Hepatocyte (in vitro differentiated cells): ENCODE measurements at places on chromosomes 6 and 20. TPM values are rescaled to one million over a fixed set of nuclear protein-coding genes. Genes with fewer than 3 reads are reported as not detected.

DNA sequence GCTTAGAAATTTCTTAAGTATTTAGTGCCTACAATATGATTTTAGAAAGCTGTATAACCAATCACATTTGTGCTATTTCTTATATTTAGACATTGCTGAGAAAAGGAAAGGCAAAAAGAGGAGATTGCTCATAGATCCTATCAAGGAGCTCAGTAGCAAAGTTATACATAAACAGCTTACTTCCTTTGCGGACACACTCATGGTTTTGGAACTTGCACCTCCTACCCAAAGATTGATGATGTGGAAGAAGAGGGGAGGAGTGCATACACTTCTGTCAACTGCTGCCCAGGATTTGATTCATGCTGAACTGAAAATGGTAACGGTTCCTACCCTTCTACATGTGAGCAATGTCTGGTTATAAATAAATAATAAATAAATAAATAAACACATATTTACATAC is 16.7 kb downstream of the RAD21L1 start:
- no peak overlapping the region for H3K4me3 ChIP-seq
- DNase-seq, result no peak
- H3K27me3 ChIP-seq, result peaks cover 14% of the 10 kb centered on the region

SYNE1 gene
- 58.0 and 59.9 TPM in 2 replicates for total RNA-seq

- no peak for DNase-seq
- no peak overlapping the region for H3K27ac ChIP-seq
- H3K27me3 ChIP-seq, result peaks cover 26% of the 10 kb centered on the region
- peaks cover 8% of the 10 kb centered on the region for H3K4me1 ChIP-seq
- no peaks in the 10 kb centered on the region for H3K36me3 ChIP-seq
Measured at GRCh38 chr20:58545565-58546415, 30.6 kb upstream of the APCDD1L start.

PRSS16 gene
- 9.9 and 11.2 TPM in 2 replicates for total RNA-seq

DNA sequence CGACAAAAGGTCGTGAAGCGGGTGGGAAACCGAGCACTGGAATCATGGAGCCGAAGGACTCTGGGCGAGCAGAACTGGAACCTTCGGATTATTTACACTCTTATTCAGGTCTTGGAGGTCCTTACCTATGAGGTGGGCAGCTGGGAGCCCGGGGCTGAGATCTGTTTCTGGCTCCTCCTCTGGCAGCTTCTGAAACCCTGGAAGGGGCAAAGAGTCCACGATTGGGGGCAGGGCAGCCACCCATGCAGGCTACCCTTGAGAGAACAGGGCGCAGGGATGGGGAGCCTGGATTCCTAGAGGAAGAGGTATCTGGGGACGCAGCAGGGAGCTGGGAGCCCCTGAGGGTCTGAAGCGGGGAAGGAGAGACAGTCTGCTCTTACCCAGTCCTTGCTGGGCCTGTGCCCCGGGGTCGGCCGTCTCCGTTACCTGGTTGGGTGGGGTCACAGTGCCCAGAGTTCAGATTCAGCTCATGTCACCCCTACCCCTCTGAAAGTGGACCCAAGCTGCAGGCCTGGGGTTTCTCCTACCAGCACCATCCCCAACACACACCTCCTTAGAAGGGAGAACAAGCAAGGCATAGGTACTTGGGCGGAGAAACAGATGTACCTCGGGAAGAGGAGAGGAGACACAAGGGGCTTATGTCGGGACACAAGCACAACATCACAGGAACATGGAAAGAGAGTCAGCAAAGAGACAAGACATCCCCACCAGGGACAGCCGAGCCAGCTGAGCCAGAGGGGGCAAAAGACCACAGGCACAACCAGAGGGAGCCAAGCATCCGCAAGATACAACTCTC is 592 bp downstream of the LTB start:
- H3K4me1 ChIP-seq, result peaks cover 2% of the 10 kb centered on the region
- H3K27ac ChIP-seq, result peak overlapping the region; percentile 88

GRCh38 chr6:19664878-19665612 is 172.1 kb upstream of the ID4 start:
- no peak for DNase-seq
- no peaks in the 10 kb centered on the region for H3K27me3 ChIP-seq
- no peak overlapping the region for H3K27ac ChIP-seq
- no peak overlapping the region for H3K4me3 ChIP-seq
- no peaks in the 10 kb centered on the region for H3K36me3 ChIP-seq

GRCh38 chr20:63183422-63184146 is 32.3 kb downstream of the YTHDF1 start:
- H3K27ac ChIP-seq, result no peak overlapping the region
- DNase-seq, result peak; percentile 58
- H3K4me3 ChIP-seq, result no peak overlapping the region
- no peaks in the 10 kb centered on the region for H3K4me1 ChIP-seq
- no peaks in the 10 kb centered on the region for H3K36me3 ChIP-seq
- peaks cover 23% of the 10 kb centered on the region for H3K27me3 ChIP-seq

DNA sequence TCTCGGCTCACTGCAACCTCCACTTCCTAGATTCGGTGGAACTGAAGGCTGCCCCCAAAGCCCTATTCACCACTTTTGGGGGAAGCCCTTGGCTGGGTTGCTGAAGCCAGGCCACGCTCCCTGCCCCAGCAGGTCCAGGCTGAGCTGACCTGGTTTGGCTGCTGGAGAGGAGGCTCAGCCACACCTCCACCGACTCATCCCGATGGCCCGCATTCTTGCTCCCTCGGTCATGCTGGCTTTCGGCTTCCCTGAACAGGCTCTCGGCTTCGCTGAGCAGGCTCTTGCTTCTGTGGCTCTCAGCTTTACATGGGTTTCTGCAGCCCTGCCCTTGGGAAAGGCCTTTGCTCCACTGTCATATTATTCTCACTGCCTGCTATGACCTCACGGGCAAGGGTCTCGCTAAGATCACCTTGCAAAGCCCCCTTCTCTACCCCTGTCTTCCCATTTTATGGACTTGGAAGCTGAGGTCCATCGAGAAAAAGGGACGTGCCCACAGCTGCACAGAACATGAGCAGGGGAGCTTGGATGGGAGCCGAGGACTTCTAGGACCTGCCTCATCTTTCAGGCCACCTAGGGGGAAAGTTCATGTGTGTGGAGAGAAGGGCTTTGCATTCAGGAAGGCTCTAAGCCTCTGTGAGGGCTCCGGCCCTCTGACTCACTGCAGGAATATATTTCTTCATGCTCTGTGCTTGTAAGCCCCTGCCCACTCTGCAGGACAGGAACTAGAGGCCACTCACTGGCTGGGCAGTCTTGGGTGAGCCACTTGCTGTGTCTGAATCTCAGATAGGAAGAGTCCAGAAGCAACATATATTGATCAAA is 15.6 kb downstream of the ARHGAP40 start:
- H3K4me1 ChIP-seq, result no peaks in the 10 kb centered on the region
- no peak overlapping the region for H3K4me3 ChIP-seq

GRCh38 chr20:33099843-33100538 is 20.5 kb downstream of the BPIFB4 start:
- no peak for DNase-seq
- H3K27ac ChIP-seq, result no peak overlapping the region
- H3K36me3 ChIP-seq, result no peaks in the 10 kb centered on the region
- no peaks in the 10 kb centered on the region for H3K4me1 ChIP-seq

RSPH9 gene
- total RNA-seq, result 0.08 and 0.73 TPM in 2 replicates

DNA sequence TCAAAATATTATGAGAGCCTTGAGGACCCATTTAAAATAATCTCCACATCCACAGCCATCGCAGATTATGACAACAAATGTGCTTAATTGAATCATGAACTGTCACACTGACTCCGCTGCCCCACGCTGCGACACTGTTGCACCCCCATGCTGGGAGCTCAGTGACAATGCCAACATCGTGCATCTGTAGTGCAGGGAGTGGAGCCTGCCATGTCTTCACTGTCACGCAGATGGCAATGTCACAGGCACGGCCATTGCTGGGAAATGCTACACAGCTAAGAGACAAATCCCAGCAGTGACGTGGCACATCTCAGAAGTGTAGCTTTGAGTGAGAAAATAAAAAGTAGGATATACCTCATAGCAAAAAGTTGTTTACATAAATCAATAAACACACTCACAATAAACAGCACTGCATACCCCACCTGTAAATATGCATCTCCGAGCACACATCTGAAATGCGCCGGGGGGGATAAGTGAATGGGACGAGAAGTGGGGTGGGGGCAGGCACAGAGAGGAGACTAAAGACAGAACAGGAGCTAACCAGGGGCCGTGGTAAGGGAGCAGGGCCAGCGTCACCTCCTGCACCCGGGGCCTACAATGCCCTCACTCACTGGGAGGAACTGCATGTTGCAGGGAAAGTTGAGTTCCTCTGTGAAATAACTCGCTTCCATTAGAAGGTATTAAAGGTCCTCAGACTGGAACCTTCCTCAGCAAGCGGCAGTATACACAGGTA is 349.9 kb downstream of the THBS2 start:
- no peak overlapping the region for H3K4me3 ChIP-seq
- H3K4me1 ChIP-seq, result no peaks in the 10 kb centered on the region
- H3K36me3 ChIP-seq, result no peaks in the 10 kb centered on the region

NRSN1 gene
- not detected in 2 replicates for total RNA-seq

GRCh38 chr6:157569543-157569942 is 188.6 kb downstream of the ZDHHC14 start:
- no peak for DNase-seq
- no peaks in the 10 kb centered on the region for H3K4me1 ChIP-seq
- H3K36me3 ChIP-seq, result no peaks in the 10 kb centered on the region
- H3K27me3 ChIP-seq, result no peaks in the 10 kb centered on the region
- H3K27ac ChIP-seq, result no peak overlapping the region

- no peak overlapping the region for H3K4me3 ChIP-seq
- H3K4me1 ChIP-seq, result no peaks in the 10 kb centered on the region
- no peaks in the 10 kb centered on the region for H3K27me3 ChIP-seq
- no peak overlapping the region for H3K27ac ChIP-seq
Measured at GRCh38 chr20:37228656-37229055, 33.0 kb downstream of the GHRH start.

SOX4 gene
- total RNA-seq, result 76.4 and 92.5 TPM in 2 replicates

DNA sequence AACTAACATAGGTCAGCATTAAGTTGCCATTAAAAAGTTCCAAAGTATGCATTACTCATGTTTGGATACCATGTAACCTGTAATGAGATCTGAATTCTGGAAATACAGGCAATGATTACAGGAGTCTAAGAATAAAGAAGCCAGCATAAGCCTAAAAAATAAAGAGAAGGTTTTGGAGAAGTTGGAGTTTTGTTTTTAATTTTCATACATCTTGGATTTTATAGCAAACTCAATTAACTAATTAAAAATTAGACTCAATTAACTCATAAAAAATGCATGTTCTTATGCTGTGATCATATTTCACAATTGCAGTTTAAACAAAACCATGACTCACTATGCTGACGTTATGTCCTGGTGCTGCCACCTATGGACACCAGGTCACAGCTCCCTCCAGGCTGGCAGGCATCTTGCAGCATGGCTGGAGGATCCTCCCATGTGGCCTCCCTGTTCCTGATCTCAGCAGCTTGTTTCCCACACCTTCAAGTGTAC is 648.8 kb upstream of the AGPAT4 start:
- DNase-seq, result peak; percentile 83
- peak overlapping the region; percentile 58 for H3K27ac ChIP-seq
- H3K4me1 ChIP-seq, result peaks cover 5% of the 10 kb centered on the region
- H3K4me3 ChIP-seq, result no peak overlapping the region

DNA sequence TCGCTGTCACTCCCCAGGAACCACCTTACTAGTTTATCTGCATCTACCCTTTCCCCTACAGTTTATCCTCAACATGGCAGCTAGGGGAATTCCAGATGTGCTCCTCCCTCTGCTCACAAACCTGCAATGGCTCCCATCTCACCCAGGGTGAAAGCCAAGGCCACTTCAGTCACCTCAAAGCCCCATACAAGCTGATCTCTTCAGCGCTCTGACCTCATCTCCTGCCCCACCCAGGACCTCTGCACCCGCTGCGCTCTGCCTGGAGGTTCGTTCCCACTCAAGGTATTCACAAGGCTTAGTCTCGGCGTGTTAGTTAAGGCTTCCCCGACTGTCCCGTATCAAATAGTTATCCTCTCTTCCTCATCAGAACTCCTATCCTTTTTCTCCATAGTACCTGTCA is 28.6 kb upstream of the SPDEF start:
- H3K36me3 ChIP-seq, result no peaks in the 10 kb centered on the region
- H3K4me1 ChIP-seq, result no peaks in the 10 kb centered on the region
- DNase-seq, result no peak
- H3K27ac ChIP-seq, result no peak overlapping the region
- H3K4me3 ChIP-seq, result no peak overlapping the region
- no peaks in the 10 kb centered on the region for H3K27me3 ChIP-seq

- no peaks in the 10 kb centered on the region for H3K36me3 ChIP-seq
- H3K4me1 ChIP-seq, result peaks cover 6% of the 10 kb centered on the region
- no peaks in the 10 kb centered on the region for H3K27me3 ChIP-seq
- no peak overlapping the region for H3K4me3 ChIP-seq
- peak; percentile 75 for DNase-seq
- H3K27ac ChIP-seq, result no peak overlapping the region
Measured at GRCh38 chr6:39357998-39358686, 35.6 kb upstream of the KCNK16 start.

DNA sequence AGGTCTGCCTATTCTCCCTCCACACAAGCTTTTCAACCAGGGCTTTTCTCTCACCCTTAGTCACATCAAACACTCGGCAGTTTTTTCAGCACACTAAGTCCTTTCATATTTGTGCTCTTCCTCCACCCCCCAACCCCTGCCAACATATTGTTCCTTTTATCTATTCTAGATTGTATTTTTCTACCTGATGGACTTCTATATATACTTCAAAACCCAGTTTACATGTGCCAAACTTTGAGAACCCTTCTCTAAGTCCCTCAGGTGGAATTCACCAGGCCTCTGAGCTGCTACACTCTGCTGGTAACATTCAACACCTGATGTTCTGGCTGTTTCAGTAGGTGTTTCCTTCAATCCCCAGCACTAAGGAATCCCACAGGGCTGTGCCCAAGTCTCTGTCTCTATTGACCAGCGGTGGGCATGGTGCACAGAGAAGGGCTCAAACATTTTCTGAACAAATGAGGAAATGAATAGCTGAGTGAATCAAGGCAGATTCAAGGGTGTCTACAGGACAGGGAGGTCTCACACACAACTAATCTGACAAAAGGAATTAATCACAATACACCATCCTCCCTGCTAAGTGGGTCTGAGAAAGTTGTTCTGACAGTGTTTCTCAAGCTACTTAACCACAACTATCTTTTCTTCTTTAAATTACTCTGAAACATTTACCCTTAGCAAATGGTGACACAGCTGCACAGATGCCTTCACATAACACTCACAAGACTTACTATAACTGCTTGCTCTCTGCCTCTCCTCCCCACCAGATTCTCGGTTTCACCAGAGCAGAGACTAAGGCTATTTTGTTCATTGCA is 166.5 kb downstream of the TSHZ2 start:
- H3K27ac ChIP-seq, result no peak overlapping the region
- no peaks in the 10 kb centered on the region for H3K4me1 ChIP-seq
- DNase-seq, result no peak
- H3K36me3 ChIP-seq, result no peaks in the 10 kb centered on the region
- H3K27me3 ChIP-seq, result no peaks in the 10 kb centered on the region
- no peak overlapping the region for H3K4me3 ChIP-seq

SRSF6 gene
- total RNA-seq, result 83.6 and 90.7 TPM in 2 replicates

- H3K27ac ChIP-seq, result no peak overlapping the region
- H3K36me3 ChIP-seq, result no peaks in the 10 kb centered on the region
- no peaks in the 10 kb centered on the region for H3K4me1 ChIP-seq
- no peak overlapping the region for H3K4me3 ChIP-seq
- DNase-seq, result no peak
Measured at GRCh38 chr6:167915139-167915538, 82.3 kb upstream of the KIF25 start.

- H3K27me3 ChIP-seq, result no peaks in the 10 kb centered on the region
- H3K4me3 ChIP-seq, result no peak overlapping the region
- DNase-seq, result no peak
- H3K36me3 ChIP-seq, result no peaks in the 10 kb centered on the region
- no peaks in the 10 kb centered on the region for H3K4me1 ChIP-seq
Measured at GRCh38 chr20:43477619-43478018, 19.9 kb downstream of the SRSF6 start.

GRCh38 chr6:105824732-105825131 is 261.4 kb upstream of the PRDM1 start:
- no peak for DNase-seq
- H3K4me1 ChIP-seq, result no peaks in the 10 kb centered on the region
- no peak overlapping the region for H3K27ac ChIP-seq

CD24 gene
- 560 and 576 TPM in 2 replicates for total RNA-seq
